NCI-H1694 (cell line): ENCODE measurements at places on chromosomes 2 and 18.
A peak's percentile ranks its signal among the peaks of the same experiment; 100 is the strongest.

DNA sequence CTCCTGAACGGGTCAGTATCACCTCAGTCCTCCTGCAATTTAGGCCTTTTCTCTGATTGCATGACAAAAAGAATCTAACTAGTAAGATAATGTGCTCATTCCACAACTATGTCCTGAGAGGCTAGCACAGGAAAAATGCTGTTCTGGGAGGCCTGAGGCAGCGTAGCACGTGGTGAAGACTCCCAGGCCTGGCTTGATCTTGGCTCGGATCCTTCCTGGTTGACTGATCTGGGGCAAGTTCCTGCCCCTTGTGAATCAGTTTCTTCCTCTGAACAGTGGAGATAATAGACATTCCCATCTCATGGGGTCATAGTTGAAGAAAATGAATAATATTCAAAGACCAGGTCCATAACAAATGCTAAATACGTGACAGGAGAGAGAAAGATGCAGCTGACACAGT lies 12.3 kb downstream of the FBLN7 start:
- DNase-seq = no peak

DNA sequence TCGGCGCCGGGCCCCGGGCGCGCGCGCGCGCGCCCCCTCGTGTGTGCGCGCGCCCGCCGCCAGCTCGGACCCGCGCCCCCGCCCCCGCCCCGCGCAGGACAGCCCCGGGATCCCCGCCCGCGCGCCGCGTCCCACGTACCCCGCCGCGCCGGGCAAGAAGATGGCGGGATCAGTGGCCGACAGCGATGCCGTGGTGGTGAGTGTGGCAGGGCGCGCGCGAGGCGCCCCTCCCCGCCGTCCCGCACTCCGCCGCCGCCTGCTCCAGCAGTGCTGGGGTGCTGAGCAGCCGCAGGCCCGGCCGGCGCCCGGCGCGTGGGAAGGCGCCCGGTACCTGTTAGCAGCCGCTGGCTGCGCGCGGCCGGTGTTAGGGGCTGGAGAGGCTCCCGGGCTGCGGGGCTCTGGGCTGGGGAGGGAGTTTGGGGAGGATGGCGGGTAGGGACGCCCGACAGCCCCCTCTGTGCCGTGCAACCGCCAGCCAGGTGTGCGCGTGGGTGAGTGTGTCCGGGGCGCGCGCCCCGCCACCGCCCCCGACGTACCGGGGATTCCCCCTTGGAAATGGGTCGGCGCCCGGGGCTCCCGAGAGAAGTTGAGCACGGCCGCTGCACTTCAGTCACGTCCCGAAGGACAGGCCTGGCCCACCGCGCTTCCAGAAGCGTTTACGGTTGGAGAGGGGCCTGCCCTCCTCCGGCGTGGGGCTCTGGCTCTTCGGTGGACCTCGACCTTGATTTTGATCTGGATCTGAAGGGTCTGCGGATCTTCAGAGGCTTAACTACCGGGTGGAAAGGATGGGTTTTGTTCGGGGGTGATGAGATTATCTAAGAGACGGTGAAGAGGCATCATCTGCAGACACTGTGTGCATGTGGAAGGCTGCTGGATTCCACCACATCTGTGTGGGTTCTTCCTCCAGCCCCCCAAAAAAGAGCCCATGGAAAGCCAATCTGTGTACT lies 697 bp downstream of the LGALSL start:
- DNase-seq = no peak

- DNase-seq = no peak
Observed at GRCh38 chr18:57154191-57154830, 7.4 kb downstream of the BOD1L2 start.

DNA sequence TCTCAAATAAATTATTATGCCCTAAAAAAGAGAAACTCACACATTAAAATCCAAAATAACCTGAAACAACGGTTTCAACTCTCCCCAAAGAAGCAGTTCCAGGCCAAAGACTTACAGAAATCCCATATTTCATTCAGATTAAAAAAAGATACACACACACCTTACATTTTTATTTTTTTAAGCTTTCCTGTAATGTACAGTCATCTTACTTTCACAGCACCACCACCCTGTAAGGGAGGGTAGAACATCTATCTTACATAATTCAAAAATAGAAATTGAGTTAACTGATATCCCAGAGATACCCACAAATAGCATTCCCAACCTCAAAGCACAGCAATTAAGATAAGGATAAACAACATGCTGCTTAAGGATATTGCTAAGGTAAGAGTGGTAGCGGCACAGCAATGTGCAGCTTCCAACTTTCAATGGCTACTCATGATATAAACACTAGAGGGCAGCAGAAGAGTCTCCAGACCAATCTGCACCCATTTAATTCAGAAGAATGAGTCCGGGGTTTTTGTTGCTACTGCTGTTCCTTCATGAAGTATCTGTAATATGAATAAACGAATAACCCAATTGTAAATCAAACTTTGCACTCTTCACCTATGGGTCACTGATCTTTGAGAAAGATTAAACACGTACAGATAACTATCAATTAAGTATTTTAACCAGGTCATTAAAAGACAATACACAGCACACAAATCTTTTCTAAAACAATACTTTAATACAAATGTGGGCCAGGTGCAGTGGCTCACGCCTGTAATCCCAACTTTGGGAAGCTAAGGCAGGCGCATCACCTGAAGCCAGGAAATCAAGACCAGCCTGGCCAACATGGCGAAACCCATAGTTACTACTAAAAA lies 11.3 kb downstream of the GFPT1 start:
- peak; percentile 46 for DNase-seq

DNA sequence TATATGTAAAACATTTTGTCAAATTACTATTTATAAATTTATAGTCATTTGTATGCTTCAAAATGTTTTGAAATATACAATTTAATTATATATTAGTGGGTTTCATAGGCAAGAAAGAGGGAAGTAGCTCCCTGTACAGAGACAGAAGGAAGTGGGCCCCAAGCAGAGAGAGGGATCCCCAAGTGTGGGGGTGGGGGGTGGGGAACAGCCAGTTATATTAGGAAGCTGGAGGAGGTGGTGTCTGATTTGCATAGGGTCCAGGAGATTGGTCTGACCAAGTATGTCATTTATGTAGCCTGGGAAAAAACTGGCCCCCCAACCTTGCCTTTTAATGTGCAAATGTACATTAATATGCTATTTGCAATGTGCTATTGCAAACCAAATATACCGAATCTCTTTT lies 76.5 kb upstream of the ZSWIM2 start:
- no peak for DNase-seq

DNA sequence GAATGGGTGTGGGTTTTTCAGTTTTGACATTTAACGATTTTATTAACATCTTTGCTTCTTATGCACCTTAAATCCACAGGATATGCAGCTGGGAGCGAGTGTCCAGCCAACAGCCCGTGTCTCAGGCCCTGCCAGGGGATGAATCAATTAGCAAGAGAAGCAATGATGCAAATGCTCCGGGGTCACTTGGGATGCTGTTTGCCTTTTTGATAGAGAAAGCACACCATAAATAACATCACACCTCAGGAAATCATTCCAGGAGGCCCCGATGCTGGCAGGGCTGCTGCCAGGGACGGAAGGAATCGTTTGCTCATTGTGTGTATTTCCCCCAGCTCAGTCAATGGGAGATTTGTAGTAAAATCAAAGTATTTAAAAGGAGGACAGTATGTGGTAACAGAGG lies 394.0 kb upstream of the HNRNPA3 start:
- DNase-seq = no peak

DNA sequence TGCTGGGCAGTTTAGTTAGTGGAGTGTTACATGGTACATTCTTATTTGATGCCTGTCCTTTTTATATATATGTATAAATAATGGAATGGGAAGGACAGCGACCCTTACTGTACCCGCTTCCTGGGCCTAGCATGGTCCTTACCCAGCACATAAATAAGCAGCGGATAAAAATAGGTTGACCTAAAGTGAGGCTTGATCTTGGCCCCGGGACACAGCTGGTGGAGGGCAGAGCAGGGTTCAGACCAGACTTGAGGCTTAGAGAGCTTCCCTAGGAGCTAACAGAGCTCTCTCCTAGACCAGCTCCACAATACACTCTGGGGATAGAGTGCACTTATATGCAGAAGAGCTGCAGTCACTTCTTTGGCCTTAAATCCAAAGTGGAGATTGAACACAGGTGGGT lies 46.9 kb upstream of the RPL31 start:
- no peak for DNase-seq

GRCh38 chr2:61597300-61598289 lies 59.4 kb upstream of the XPO1 start:
- no peak for DNase-seq
